Stimulated activated CD4-positive, alpha-beta T cell treated with anti-CD3 and anti-CD28 coated beads, TNF-alpha, amount 100 ng/mL, for 48 hours (primary cell): ENCODE measurements at places on chromosomes 3 and 15.

- DNase-seq, result no peak
Measured at GRCh38 chr3:36677331-36678007, 86.9 kb downstream of the DCLK3 start.

DNA sequence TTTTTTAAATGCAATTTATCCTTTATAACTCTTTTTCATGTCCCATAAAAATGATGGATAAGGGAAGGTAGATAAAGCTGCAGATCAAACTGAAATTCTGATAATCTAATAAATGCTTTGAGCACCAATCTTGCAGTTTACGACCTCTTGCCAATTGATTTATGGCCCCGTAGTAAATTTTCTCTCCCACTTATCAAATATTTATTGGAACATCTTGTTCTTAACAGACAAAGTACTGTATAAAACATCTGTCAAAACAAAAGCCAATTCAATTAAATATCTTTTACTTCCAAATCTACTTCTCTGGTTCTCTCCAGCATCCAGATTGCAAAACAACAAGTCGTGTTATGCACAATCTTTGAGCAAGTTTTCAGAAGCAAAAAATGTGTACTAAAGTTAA, 34.6 kb downstream of the POLR2M start:
- no peak for DNase-seq

DNA sequence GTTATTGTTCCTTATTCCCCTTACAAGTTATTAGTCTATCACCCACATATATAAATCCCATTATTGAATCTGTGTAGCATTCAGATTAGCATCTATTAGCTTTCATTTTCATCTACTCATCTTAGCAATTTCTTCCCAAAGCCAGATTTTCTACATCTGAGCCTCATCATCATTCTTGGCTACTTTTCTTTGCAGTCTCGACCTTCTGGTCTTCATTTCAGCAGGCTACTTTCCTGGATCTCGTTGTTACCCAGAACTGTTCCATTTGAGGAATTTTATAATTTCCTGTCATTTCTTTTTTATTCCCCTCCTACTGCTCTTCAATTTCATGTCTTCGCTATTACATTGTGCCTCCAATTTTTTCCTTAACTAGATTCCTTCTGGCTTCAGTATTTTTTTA, 51.8 kb downstream of the SPRED1 start:
- no peak for DNase-seq

DNA sequence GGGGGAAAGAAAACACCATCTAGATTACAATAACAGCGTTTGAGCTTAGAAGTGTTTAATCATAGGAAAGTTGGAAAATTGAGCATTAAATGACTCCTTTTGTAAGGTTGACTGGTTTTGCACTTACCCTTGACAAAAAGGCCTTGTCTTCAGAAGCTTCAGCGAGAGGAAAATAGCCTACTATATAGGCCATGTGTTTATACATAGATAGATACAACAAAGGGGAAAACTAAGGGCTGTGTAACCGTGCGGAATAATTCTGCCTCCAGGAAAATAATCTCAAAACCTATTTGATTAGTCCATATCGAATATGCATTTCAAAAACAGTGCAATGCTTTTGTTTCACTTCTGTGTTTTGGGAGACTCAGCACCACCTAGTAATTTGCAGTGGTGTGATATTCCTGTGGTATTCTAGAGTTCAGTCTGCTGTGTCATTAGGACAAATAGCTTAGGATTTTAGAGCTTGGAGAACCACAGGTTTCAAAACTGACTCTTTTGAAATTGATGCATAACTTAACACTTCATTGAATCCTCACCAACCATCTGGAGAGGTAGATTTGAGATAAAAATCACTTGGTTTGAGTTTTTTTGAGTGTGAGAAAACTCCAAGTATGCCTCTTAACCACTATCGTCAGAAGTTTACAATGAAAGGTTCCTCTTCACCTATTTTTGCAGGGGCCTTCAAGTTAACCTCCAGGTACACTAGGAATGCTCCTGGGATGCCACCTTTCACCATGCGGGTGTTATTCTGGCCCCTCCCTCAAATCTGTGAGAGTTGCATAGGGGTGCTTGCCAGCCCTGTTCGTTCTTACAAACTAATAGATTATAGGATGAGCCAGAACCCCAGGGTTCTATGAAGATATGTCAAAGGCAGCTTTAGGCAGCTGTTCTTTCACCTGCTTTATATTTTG, 1.9 kb downstream of the ARHGAP31 start:
- no peak for DNase-seq

DNA sequence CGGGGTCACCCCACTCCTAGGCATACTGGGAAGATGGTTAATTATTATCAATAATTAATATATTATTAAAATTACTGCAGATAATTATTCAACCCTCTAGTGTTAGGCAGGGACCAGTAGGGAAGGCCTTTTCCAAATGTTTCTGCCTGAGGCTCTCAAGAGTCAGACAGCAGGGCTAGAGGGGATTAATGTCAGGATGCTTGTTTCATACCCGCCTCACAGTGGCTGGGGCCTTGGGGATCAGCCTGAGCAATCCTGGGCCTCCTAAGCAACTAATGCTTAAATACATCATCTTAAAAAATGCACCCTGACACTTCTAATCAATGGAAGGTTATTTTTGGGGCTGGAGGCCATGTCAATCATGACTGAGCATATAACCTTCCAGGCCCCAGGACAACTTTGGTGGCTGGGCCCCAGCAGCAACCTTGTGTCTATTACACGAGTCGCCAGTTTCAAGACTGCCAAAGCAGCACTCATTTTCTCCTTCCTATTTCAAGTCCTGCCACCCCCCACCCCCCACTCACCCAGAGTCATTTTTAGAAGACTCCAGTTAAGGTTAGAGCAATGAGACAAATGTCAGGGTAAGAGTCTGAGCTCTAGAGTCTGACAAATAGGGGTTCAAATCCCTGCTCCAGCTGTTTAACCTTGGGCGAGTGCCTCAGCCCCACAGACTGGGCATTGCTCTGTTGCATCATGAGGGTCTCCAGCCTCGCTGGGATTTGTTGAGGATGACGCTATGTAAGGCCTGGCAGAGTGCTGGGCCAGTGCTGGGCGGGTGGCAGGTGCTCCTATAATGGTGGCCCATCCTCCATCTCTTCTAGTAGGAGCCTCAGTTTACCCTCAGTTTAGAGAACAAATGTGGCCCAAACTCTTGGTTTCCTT, 6.1 kb downstream of the AMOTL2 start:
- no peak for DNase-seq

- no peak for DNase-seq
Measured at GRCh38 chr3:16252243-16252978, 12.3 kb downstream of the DPH3 start.

GRCh38 chr3:127228866-127229265, 35.9 kb downstream of the PRR23E start:
- DNase-seq, result no peak

DNA sequence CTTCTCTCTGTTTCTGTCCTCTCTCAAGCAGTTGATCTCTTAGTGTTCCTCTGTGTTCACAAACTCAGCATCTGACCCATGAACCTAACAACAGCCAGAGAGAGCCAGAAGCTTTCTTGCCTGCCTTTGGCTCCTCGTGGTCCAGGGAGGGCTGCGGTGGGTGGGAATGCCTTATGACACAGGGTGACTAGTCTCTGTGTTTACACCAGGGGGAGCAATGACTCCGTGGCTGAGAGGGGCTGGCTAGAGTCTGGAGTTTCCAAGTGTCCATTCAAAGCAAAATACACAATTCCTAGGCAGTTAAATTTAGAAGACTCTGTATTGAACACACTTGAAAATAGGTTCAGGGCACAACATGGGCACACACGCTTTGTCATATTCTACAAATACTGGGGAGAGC, 370.0 kb upstream of the FRG2C start:
- DNase-seq, result no peak

DNA sequence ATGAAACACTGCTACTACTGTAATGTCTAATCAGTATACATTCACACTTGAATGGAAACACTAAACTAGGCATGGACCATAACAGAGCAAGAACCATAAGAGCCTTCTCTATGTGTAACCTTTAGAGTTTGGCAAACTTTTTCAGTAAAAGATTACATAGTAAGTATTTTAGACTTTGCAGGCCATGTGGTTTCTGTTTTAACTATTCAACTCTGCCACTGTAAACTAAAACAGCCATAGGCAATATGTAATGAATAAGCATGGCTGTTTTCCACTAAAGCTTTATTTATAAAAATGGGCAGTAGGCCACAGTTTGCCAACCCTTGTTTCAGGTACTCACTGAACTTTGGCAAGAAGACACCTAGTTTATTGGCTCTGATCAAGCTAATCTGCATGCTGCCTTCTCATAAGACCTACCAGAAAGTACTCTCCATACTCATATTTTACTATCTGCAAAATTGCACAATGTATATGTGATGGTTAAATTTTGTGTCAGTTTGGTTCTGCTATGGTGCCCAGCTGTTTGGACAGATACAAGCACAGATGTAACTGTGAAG, 46.0 kb downstream of the UACA start:
- DNase-seq, result no peak

DNA sequence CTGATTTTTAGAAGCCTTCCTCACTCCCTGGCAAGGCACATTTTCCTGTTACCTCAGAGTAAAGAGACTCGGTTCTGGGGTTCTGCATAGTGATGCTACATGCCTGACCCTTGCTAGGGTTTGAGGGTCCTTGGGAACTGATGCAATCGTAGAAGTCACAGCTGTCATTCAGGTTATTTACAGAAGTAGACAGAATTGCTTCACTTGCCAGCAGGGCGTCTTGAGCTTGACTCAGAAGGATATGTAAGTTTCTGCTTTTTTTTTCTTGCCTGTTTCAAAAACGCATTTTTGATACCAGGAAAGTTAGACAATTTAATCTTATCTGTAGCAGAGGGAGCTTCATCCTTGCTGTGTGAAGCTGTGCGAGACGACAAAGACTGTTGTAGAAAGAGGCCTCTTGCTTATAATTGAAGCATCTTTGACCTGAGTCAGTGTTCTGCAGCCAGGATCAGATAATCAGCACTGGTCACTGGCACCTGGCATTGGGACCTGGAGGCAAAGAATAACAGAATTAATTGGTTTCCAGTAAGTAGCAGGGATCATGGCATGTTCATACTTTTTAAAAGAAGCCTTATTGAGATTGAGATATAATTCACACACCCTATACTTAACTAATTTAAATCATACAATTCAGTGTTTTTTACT, 24.8 kb downstream of the CACNA1D start:
- no peak for DNase-seq

- no peak for DNase-seq
Measured at GRCh38 chr3:45137656-45138181, 8.5 kb downstream of the CDCP1 start.
